ENCODE measurements at places on chromosomes 7 and 10. TPM values are rescaled to one million over a fixed set of nuclear protein-coding genes. Genes with fewer than 3 reads are reported as not detected.

The SOSTDC1 gene
- total RNA-seq: not detected

The FGFR2 gene
- 0.18 TPM for total RNA-seq

The MUC3A gene
- 0.16 TPM for total RNA-seq

- DNase-seq: no peak
These were observed 369.6 kb downstream of the TCERG1L start for GRCh38 chr10:130941886-130942285.

DNA sequence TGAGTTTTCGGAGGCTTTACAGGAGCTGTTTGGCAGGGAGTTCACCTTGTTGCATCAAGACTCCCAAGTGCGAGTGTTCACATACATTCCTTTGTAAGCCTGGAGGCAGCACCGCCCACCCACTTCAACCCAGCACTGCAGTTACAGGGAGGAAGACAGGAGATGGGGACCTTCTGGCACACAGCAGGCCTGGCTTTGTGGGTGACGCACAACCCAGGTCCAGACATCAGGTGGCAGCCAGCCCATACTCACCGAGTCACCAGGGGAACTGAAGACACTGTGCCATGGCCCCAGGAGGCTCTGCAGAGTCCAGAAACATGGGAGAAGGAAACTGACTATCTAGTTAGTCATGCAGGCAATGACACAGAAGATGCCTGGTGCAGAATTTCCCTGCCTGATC is 305.9 kb upstream of the RNF32 start:
- no peak for DNase-seq

- no peak for DNase-seq
These were observed 9.1 kb downstream of the UNCX start for GRCh38 chr7:1241603-1242255.
